Stimulated activated CD4-positive, alpha-beta T cell treated with anti-CD3 and anti-CD28 coated beads, Interleukin-4, amount 100 ng/mL, for 1 hour (primary cell): ENCODE measurements at places on chromosomes 12 and 14.

DNA sequence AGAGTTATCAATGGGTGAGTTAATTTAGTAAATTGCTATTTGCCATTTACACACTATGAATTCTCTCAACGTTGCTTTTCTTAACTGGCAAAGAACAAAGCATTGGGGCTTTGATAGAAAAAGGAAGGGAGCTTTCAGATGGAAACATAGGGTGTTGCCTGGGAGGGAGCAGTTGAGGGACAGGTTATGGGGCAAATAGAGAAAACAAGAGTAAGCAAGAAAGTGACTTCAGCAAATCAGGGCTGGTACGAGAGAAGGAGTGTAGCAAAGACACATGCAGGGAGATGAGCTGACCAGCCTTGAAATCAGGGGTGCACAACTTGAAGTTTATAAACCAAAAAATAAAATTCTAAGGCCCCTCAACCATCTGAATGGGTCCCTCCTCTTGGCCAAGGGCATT, 15.7 kb downstream of the ESR2 start:
- no peak for DNase-seq

GRCh38 chr14:40447017-40447416, 1014.8 kb upstream of the FBXO33 start:
- no peak for DNase-seq

DNA sequence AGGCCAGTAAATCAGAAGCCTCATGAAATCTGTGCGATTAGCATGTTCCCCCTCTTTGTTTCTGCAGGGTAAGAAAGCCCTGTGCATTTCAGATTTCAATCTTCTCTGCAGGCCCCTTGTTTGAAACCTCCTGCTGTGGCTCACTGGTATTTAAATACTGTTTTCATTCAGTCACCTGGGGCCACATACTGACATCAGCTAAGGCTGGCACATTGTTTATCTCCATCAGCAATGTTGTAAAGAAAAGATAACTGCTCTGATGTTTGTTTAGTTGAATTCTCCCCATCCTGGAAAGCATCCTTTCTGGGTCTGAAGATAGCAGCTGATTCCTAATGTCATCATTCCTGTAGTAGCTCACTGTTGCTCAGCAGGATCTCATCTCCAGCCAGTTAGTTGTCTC, 554.9 kb downstream of the NRXN3 start:
- DNase-seq = no peak

DNA sequence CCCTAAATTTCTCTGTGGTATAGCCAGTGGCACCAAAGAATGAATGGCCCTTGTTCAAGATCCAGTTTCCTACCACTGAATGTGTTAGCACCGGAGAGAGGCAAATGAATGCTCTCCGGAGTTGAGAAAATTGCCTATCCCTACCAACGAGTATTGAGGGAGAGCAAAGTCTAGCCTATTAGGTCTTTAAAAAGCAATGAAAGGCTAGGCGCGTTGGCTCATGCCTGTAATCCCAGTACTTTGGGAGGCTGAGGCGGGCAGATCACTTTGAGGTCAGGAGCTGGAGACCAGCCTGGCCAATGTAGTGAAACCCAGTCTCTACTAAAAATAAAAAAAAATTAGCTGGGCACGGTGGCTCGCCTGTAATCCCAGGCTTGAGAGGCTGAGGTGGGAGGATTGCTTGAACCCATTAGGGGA, 898 bp upstream of the RAB15 start:
- DNase-seq = no peak

GRCh38 chr12:77979597-77980250, 149.0 kb downstream of the NAV3 start:
- DNase-seq = no peak

DNA sequence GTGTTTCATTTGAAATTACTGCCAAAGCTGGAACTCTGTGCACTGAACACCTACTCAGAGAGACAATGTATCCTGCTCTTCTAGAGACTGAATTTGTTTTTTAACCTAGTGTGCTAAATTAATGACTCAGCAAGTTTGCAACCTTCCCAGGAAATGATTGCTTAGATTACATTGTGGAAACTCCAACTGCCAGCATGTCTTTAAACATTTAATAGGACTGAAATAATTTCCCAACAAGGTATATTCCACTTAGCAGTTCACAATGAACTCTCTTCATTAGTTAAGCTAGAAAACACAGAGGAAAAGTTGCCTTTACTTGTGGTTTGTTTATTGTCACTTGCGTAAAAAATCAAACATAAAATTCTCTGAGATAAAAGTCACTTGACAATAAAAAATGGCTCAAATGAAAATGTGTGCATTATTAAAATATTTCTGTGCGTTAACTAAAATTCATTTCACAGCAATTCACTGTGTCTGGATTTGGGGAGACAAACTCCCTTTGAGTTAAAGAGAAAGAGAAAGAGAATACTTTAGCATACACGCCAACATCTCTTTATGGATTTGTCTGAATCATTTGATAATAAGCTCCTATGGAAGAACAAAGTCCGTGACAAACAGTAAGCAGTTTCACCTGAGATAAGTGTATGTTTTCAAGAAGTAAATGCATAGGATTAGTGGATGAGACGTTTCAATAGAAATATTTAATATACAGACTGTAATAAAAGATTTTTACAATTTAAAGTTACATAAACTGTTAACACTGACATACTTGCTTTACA, 284.0 kb downstream of the PRKD1 start:
- DNase-seq = no peak
